NCI-H345 (cell line): ENCODE measurements at places on chromosomes 11 and 22.
A peak's percentile ranks its signal among the peaks of the same experiment; 100 is the strongest.

DNA sequence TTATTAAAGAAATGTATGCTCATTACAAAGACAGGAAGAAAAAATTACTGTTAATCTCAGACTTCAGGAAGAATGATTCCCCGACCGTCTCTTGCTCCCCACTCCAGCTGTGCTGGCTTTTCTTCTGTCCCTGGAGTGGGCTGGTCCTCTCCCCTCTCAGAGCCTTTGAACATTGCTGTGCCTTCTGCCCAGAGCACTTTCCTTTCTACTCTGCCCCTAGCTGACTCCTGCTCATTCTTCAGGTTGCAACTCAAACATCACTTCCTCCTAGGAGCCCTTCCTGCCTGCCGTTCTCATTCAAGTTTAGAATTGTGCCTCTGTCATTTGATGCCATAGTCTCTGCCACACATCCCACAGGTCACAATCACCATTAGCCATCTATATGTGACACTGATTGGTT lies 329.5 kb downstream of the MIAT start:
- no peak for DNase-seq

DNA sequence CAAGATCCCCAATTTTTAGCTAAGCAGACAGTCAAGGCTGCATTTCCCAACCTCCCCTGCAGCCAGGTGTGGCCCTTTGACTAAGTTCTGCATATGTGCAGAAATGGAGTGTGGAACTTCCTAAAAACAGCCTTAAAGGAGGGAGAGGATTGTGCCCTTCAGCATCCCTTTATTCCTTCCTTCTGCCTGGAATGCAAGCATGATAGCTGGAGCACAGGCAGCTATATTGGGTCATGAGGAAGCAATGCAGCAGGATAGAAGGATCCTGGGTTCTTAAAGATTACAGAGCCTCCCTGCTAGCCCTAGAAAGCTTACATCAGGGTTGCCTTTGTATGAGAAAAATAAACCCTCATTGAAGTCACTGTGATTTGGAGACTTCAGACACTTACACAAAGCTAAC lies 29.9 kb downstream of the FADD start:
- no peak for DNase-seq

GRCh38 chr11:134797411-134798089 lies 385.5 kb upstream of the B3GAT1 start:
- DNase-seq = no peak

DNA sequence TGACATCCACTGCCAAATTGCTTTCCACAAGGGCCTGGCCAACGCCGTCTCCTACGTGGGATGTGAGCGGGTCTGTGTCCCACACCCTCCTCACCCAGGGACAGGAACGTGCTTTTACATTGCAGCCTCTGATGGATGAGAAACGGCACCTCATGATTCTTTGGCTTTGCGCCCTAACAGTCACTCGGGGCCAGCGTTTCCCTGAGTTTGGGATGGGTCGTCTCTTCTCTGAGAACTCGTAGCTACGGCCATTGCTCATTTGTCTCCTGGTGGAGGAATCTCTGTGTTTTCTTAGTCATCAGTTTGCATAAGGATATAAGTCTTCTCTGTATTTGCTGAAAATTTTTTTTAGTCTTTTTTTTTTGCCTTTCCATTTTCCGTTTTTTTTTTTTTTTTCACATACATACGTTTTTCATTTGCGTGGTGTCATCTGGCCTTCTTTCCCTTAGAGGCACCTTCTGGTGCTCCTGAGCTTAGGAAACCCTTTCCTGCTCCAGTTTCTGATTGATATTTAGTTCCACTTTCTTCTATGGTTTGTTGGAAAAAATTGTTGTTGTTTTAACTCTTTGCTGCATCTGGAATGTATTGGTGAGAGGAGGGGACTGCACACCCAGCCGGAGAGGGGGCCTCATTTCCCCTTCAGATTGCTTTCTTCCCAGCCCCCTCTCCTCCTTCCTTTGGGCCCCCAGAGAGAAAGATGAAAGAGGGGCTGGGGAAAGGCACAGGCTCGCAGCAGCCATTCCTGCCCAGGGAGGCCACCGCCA lies 12.0 kb downstream of the TNNT3 start:
- DNase-seq = no peak

GRCh38 chr11:2943711-2944118 lies 14.5 kb upstream of the PHLDA2 start:
- DNase-seq = peak; percentile 36

- DNase-seq = no peak
Measured at GRCh38 chr11:68680541-68681231, 3.7 kb upstream of the GAL start.

- DNase-seq = no peak
Measured at GRCh38 chr11:113873236-113873626, 2.1 kb downstream of the USP28 start.

- no peak for DNase-seq
Measured at GRCh38 chr11:102237096-102237735, 80.1 kb upstream of the BIRC3 start.

DNA sequence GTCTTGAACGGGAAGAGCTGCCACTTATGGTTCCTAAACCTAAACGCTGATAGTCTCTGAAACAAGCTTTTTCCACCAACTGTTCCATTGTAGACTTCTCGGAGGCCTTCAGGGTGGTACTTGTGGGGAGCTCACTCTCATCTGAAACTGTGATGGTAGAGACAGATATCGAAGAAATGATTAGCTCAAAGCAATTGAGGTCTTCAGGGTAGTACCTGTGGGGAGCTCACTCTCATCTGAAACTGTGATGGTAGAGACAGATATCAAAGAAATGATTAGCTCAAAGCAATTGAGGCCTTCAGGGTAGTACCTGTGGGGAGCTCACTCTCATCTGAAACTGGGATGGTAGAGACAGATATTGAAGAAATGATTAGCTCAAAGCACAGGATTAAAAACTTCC lies 175.7 kb downstream of the SWAP70 start:
- no peak for DNase-seq

DNA sequence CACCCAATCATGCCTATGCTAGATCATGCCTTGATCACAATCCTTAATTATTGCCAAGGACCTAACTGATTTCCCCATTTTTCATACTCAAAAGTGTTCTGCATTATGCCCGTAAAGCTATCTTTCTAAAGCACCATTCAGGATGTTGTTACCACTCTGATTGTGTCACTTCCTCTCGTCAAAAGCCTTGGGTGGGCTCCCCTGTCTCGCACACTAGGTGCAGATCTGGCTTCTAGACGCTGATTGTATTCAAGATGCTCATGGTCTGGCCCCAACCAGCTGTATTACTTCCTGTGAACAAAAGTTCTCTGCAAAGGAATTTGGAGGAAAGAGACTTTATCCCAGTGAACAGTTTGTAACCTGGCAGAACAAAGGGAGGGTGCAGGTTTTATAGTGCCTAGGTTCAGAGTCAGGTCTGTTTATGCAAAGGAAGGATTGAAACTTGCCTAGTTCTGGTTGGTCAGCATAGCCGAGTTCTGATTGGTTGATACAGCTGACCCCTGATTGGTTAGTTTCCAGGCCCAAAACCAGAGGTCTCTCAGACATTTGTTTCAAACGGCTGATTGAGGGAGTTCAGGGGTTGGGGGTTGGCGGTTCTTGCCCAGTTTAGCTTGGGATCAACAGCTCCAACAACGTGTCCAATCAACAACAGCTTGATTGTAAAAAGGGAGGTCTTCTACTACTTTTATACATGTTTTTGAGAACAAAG lies 25.4 kb downstream of the ATG13 start:
- DNase-seq = no peak

- no peak for DNase-seq
Measured at GRCh38 chr11:16047073-16047472, 309.3 kb downstream of the SOX6 start.

- no peak for DNase-seq
Measured at GRCh38 chr22:46029036-46029435, 52.1 kb upstream of the WNT7B start.

DNA sequence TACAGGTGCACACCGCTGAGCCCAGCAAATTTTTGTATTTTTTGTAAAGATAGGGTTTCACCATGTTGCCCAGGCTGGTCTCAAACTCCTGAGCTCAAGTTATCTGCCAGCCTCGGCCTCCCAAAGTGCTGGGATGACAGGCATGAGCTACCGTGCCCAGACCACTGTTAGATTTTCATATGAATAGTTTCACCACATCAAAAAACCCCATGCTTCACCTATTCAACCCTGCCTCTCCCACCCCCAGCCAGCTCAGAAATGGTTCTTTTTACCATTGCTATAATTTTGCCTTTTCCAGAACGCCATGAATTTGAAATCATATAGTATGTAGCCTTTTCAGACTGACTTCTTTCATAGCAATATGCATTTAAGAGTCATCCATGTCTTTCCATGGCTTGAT lies 37.9 kb downstream of the CDPF1 start:
- no peak for DNase-seq

DNA sequence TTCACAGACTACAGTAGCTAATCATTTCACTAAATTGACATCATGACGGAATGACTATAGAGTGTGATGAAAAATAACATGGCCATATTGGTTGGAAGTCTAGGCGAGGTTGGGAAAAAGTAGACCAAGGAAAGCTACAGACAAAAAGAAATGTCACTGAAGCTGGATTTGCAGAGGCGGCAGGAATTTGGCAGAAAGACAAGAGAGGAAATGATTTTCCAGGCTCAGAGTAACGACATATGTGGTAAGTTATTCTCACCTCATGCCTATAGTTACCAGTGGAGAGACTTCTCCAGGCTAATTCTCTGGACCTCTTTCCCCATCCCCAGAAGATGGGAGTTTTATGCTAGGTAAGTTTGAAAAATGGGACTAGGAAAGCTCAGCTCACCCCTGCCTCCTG lies 1005.8 kb upstream of the CCDC90B start:
- no peak for DNase-seq

DNA sequence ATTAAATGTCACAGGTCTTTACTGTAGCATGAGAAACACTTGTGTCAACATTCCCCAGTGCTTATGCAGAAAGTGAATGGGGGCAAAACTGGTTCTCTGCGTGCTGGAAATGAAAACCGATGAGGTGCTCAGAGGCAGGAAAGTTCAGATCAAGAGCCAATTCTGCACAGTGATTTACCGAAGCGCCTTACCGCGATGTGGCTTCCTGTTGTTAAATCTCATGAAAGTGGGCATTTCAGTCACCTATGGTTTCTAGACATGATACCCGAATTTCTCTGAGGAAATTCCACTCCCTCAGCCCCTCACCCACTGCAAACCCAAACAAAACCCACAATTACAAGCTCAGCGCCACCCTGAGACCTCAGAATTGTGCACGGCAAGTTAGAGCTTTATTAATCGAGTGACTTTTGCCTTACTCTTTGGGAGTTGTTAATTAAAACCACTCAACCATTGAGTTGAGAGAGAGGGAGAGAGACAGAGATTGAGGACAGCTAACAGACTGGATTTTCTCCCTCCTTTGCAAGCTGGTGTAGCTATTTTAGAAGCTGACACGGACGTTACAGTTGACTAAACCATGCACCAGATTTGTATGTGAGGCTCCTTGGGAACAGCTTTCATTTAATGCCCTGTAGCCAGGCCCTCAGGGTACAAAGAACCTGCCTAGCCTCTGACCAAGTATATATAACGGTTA lies 196.4 kb downstream of the DBX1 start:
- DNase-seq = no peak

- DNase-seq = no peak
Measured at GRCh38 chr22:40597526-40598430, 38.7 kb downstream of the MRTFA start.

- DNase-seq = no peak
Measured at GRCh38 chr11:57315491-57315890, 9.3 kb downstream of the TNKS1BP1 start.

DNA sequence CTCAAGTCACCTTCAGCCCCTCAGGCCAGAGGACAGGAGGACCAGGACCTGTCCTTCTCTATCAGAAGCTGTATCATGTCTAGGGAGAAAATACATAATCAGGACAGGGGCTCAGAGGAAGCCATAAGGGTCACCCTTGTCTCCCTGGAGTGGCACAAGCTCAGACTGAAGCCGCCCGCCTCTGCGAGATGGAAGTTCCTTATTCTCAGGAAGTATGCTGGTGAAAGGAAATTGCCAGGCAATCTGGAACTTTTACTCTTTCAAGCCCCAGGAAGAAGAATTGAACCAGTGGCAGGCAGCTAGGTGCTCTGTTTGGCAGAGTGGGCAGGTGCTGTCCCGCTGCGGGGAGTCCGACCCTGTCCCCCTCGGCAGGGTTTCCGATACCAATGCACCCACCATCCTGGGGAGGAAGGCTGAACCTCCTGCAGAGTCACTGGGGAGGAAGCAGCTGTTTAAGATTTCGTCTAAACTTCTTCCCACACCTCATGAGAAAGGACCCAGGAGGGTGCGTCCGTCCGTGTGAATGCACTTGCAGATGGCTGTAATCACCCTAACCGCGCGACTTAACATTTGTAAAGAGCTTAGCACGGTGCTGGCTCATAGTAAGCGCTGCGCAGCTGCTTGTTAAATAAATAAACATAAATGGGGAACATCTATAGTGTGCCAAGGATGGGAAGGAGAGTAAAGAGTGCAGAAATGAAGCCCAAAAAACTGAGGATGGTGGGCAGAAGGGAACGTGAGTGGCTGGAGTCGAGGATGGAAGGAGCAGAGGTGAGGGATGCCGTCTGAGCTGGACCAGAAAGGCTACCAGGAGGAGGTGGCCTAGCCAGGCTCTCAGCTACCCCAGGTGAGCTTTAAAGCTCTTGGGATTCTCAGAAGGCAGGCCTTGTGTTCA lies 5.0 kb upstream of the ANO1 start:
- DNase-seq = peak; percentile 47

DNA sequence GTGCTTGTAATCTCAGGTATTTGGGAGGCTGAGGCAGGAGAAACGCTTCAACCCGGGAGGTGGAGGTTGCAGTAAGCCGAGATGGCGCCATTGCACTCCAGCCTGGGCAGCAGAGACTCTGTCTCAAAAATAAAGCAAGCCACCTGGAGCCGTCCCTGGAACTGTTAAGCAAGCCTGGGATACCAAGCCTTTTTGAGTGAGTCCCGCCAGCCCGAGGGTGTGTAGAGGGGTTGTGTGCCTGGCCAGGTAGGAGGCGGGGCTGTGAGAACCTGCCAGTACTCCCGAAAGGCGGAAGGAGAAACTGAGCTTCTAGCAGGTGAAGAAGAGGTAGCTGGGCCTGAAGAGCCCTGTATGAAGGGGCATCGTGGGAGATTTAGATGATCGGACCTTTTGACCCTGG lies 52.4 kb downstream of the TRIOBP start:
- no peak for DNase-seq

DNA sequence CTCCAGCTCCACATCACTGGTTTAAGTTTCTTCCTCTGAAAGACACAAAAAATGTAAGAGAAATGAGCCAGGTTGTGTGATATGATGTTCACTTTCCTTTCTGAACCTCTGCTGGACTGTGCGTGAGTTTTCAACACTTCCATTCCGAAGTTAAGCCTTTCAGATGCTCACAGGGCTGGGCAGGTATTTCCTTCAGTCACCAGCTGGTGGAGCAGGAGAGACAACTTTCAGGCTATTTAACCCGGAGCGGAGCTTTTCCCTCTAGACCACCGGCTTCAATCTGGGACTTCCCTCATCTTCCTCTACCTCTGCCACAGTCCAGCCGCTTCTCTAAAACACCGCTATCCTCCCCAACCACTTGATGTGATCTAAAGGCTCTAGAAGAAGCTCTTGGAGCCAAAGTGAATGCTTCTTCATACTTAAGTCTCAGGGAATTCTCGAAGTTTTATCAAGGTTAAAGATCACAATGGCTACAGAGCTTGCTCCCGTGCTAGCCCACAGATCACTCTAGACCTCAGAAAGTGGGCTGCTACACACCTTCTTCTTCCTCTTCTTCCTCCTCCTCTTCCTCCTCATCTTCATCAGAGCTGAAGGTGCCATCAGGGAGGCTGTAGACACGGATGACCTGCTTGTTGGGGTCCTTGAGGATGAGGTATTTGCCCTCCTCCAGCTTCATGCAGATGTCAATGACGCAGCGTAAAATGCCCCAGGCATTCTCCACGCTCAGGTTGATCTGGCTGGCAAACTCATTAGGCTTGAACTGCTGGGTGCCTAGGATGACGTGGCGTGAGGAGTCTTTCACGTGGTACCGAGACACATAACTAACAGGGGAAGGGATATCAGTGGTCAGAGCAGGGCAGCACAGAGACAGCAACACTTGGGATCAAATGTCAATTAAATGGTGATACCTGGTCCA lies 4.4 kb upstream of the FOXRED2 start:
- peak; percentile 14 for DNase-seq
